Fibroblast of the aortic adventitia (primary cell): ENCODE measurements at places on chromosomes 1 and 21. TPM values are rescaled to one million over a fixed set of nuclear protein-coding genes. Genes with fewer than 3 reads are reported as not detected.

DNA sequence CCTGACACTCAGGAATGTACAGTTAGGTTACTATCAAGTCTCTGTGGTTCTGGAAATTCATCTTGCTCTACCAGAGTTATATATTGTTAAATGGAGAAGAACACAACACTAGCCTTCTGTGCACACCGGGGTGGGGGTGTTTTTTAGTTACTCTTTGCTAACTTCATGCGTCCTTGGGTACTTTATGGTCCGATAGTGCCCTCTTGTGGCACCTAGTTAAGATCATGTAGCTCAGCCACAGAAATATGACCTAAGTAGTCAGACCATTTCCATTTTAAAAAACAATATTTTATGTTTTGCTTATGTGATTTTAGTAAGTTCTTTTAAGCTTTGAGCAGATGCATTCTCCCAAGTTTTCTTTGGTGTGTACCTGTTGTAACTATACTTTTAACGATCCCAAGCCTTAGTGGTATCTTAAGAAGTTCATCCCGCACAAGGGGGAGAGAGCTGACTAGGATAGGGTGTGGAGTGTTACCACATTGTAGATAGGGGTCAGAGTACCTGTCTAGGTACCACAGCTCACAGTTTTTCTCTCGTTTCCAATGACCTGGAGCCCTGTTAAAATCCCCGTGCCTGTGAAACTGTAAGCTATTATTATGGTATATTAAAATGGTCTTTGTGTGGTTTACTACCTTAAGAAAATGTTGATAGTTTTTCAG is 20.6 kb upstream of the SH3D21 start:
- peak; percentile 95 for DNase-seq

DNA sequence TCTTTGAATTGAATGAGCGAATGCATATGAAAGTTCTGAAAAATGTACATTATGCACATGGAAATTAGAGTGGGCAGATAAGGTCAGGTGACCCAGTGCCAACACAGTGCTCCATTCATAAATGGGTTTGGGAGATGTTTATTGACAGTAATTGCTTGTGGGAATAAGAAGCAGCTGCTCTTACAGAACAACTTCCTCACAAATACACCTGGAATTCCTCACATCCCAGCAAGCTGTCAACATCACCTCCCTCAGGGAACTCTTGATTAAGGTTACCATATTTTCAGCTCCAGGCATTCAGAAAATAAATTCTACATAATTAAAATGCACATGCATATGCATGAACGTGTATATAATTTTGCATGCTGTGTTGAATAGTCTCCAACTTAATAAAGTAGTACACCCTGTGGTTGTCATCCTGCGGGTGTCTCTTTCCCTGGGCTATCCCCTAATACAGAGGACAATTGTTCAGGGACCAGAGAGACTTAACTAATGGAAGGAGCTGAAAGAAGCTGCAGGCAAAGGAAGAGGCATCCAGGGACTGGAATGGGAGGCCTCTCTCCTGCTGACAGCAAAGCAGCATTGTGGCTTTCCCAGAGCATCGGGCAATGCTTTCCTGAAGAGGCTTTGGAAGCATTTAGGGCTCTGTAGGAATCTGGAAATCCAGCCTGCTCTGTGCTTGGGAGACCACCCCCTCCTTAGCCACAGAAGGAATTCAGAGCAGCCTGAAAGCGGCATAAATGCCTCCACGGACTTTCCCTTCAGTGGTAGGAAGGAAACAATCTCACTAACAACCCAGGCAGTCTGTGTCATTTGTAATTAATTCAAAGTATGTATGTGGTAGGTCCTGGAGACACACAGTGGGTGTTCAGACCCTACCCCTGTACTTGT is 55.2 kb upstream of the GNG12 start:
- DNase-seq = no peak

- DNase-seq = no peak
These were observed 18.7 kb upstream of the CA6 start for GRCh38 chr1:8926707-8927694.

- no peak for DNase-seq
These were observed 93.6 kb upstream of the BCAR3 start for GRCh38 chr1:93775224-93775623.

- peak; percentile 77 for DNase-seq
These were observed 31.1 kb upstream of the ZBTB40 start for GRCh38 chr1:22420455-22421053.

DNA sequence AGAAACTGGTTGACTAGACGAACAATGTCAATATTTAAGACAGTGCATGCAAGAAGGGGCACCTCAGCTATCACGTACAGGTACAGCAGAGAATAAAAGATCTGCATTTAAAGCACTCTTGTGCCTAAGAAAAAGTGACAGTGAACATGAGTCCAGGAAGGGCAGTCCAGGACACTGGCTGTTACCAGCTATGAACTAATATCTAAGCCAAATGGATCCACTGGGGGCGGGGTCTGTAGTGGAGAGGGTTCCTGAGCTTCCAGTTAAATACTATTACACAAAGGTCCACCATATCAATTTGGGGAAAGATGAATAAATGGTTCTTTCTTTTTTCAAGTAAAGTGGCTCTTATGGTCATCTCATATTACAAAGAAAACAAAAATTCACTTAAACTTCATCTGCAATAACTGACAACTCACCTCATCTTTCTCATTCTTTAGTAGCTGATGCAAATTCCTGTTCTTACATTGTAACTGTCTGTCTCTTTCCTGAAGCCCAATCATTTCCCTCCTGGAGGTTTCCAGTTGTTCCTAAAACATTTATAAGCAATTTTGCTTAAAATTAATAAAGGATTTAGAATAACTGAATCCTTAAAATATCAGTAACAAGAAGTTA is 24.5 kb downstream of the SSX2IP start:
- peak; percentile 59 for DNase-seq

DNA sequence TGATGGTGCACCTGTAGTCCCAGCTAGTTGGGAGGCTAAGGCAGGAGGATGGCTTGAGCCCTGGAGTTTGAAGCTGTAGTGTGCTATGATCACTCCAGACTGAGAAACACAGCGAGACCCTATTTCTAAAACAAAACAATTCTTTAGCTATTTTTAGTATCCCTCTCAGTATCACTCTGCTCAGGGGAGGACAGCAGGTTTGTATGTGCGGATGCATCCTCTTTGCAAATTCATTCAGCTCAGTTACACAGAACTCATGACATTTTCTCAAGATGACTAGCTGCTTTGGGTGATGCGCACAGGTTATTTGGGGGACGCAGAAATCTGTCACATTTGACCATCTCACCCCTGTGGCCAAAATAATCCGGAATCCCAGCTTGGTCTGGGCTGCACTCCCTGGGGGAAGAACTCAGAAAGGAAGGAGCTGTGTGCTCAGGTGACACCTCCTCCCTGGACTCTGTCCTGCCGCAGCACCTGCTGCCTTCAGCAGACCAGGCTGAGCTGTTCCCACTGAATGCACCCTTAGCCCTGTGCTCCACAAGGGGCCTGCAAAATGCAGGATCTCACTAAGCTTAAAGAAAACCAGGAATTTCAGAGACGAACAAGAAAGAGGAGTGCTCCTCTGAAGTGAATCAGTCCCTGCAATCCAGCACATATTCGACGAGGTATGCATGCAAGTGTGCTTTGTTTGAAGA is 89.5 kb upstream of the PGBD5 start:
- DNase-seq = no peak

GRCh38 chr1:64490213-64490818 is 20.4 kb downstream of the CACHD1 start:
- no peak for DNase-seq

DNA sequence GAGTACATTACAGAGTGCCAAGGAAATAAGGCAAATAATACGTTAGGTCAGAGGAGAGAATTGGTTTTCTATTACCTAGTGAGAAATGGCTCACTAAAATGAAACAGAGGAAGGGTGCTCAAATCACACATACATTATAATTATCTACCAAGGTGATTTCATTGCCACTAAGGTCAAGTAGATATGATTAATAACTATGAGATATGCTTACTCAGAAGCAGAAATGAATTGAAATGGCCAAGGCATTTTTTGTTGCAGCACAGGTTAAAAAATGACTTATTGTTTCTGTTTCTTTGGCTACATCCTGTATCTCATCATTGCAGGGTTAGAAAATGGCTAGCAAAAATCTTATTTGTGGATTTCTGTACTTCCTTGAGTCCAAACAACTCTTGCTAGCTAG is 154.5 kb upstream of the GORAB start:
- no peak for DNase-seq

- peak; percentile 62 for DNase-seq
These were observed 48.5 kb upstream of the WARS2 start for GRCh38 chr1:119188926-119189325.

DNA sequence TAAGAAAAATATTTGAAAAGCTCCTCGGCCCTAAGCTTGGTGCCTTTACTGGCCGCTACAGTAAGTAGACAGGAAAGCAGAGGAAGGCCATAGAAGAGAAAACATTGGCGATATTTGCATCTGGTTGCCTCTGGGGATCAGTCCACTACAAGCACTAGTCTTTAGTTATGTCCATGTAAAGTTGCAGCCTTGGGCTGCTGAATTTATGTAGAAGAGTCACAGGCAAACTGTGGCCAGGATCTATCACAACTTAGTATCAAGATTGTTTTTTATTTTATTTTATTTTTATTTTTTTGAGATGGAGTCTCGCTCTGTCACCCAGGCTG is 228.7 kb upstream of the CAMK1G start:
- no peak for DNase-seq

GRCh38 chr1:19313961-19314882 is 2.1 kb downstream of the SLC66A1 start:
- no peak for DNase-seq

DNA sequence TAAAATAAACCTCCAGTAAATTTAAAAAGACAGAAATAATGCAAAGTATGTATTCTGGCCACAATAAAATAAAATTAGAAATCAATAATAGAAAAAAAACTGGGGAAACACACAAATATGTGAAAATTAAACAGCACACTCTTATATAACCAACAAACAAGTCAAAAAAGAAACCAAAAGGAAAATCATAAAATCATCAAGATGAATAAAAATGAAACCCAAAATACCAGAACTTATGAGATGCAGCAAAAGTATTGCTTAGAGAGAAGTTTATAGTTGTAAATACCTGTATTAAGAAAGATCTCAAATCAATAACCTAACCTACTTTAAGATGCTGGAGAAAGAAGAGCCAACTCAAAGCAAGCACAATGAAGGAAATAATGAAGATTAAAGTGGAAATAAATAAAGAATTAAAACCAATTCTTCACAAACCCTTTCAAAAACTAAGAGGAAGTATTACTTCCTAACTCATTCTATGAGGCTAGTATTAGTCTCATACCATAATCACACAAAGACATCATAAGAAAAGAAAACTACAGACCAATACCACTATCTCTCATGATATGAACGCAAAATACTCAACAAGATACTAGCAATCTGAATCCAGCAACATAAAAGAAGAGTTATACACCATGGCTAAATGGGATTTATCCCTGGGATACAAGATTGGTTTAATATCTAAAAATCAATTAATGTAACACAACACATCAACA is 6.4 kb upstream of the KRTAP10-3 start:
- DNase-seq = no peak

DNA sequence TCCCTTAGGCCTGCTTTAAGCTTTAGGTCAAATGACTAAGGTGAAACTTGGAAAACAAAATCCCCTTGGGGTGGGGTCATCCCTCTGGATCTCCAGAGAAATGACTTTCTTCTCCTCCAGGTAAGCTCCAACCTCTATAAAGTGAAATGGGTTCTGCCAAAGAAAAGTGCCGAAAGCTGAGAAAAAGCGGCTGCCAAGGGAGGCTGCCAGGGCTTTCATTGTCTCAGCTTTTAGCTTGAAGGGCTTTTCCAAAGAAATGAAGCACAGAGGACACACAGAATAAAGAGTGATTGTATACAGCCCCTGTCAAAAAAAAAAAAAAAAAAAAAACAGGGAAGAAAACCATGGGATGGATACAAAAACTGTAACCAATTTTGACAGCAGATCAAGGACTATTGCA is 126.9 kb downstream of the TGFBR3 start:
- no peak for DNase-seq

DNA sequence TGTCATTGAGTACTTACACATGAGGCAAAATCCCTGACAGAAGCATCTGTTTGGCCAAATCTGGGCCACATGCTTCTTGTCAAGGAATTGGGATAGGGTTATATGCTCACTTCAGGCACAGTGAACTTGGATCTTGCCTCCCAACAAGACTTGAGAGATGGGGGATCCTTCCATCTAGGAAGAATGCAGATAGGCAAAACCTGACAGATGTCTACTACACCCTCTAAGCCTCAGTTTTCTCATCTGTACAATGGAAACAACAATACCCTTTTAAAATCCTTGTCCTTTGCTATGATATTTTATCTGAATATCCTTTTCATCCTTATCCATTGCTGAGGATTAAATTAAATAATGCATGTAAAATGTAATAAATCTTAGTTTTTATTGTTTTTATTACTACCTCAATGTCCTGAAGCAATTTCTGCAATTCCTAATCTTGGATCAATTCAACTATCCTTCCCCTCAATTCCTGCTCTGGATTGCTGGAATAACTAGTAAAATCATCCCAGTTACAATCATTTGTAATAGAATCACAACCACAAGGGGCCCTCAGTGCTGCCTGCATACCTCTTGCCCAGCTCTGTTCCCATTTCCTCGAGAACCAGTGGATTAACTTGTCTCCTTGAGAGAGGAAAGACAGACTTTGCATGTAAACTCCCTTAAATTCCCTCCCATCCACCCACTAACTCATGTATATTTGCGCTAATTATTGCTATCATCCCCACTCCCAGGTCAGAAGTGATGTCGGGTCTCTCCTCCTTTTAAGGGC is 8.1 kb upstream of the XPR1 start:
- peak; percentile 44 for DNase-seq

DNA sequence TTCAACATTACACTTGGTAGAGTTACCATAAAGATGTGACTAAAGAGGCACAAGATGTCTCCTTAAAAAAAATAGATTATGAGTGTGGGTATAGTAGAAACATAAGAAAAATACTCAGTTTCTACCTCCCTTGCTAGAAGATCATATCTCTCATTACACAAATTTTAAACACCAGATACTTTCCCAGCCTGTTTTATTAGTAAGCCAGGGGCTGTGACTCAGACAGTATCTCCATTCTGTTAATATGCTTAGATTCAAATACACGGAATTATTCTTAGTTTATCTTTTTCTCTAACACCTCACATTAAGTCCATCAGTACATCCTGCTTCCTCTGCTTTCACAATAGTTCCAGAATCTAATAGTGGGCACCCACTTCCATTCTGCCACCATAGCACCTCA is 561.8 kb upstream of the ADAMTS5 start:
- no peak for DNase-seq

DNA sequence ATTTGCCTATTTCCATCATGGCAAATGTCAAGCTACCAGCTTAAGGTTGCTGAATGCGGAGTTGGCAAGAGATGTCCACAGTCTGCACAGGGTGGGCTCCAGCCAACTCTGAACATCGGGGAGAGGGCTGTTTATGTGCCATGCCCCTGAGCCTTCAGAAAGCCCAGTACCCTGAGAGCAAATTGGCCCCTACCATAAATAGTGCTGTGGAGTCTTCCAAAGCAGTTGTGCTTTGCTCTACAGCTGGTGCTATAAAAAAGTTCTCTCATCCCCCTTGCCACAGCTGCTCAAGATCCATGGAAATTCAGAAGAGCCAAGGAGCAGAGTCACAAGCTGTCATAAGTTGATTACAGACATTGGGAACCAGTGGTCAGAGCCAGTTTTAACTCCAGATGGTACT is 85.6 kb upstream of the CLDN14 start:
- DNase-seq = no peak

Gene ELAPOR1
- 0.16 and 0.45 TPM in 2 replicates for total RNA-seq

Gene TDRD5
- not detected in 2 replicates for total RNA-seq
